NCI-H446 treated with DMSO at 0.1 percent for 48 hours (cell line): ENCODE measurements at places on chromosomes 2 and 18.

DNA sequence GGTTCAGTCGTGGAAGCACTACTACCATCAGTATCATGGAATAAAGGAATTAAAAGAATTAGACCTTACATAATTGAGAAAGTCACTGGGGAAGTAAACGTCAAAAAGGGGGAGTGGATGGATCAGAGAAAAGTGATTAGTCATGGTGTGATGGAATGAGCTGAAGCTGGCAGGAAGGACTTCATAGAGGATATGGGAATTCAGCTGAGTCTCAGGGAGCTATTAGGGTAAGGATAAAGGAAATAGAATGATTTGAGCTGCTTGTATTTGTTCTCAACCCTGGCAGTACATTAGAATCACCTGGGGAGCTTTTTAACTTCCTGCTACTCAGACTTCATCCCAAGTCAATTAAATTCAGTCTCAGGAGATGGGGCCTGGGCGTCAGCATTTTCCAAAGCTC, 53.4 kb upstream of the SETBP1 start:
- DNase-seq = no peak

- DNase-seq = no peak
Measured at GRCh38 chr2:228140934-228141528, 40.5 kb downstream of the SPHKAP start.

DNA sequence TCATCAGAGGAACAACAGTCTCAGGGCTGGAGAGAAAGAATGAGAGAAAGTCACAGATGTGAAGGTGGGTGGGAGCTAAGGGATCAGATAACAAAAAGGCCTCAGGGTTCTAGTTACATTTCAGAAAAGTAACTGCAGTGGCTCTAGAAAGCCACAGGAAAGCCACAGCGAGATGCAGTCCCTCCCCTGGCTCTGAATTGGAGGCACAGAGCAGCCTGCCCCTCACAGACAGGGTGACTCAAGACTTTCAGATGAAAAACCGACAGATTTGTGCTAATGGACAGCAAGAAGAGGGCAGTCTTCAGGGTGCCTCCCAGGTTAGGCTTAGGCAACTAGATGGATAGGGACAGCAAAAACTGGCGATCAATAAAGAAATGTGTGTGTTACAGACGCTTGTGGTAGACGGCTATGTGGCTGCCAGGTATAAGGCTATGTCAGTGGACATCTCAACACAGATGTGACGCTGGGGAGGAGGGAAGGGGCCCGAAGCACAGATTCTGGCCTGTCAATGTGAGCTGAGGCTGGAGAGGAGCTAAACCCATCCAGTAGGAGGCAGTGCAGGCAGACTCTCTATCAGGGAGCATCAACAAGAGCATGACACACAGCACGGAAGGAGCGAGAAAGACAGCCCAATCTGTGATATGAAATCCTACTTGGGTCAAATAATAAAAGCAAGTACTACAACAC, 26.2 kb downstream of the UNC50 start:
- no peak for DNase-seq

GRCh38 chr2:37802899-37803379, 122.1 kb upstream of the RMDN2 start:
- DNase-seq = no peak

GRCh38 chr2:207558079-207558491, 28.3 kb downstream of the CREB1 start:
- no peak for DNase-seq
